ENCODE measurements at places on chromosomes 4 and X. TPM values are rescaled to one million over a fixed set of nuclear protein-coding genes. Genes with fewer than 3 reads are reported as not detected.

The HAND2 gene
- 0.34 TPM for polyA plus RNA-seq

The KIT gene
- not detected for polyA plus RNA-seq

The HSD17B13 gene
- not detected for polyA plus RNA-seq

The AMBN gene
- polyA plus RNA-seq: not detected

The SMARCAD1 gene
- 15.9 TPM for polyA plus RNA-seq

The QRFPR gene
- polyA plus RNA-seq: not detected

The SYNPO2 gene
- polyA plus RNA-seq: 2.5 TPM

The CPE gene
- polyA plus RNA-seq: 1.9 TPM

The AKAP4 gene
- polyA plus RNA-seq: not detected

The MAGEA11 gene
- not detected for polyA plus RNA-seq

The IL15 gene
- 16.2 TPM for polyA plus RNA-seq

The MAGEA3 gene
- 2.3 TPM for polyA plus RNA-seq

The HELT gene
- not detected for polyA plus RNA-seq

The CT45A10 gene
- polyA plus RNA-seq: not detected

The ESX1 gene
- polyA plus RNA-seq: not detected

The PRPS2 gene
- 49.6 TPM for polyA plus RNA-seq

The SPANXB1 gene
- polyA plus RNA-seq: 3.6 TPM

The SYP gene
- polyA plus RNA-seq: 4.0 TPM

The ACSL4 gene
- 26.8 TPM for polyA plus RNA-seq

The MAGEB18 gene
- polyA plus RNA-seq: not detected

The OPHN1 gene
- 2.0 TPM for polyA plus RNA-seq

The RTL9 gene
- 0.06 TPM for polyA plus RNA-seq
